ENCODE measurements at places on chromosomes 1 and 21.

- DNase-seq = no peak
Measured at GRCh38 chr1:202567738-202568137, 142.5 kb downstream of the SYT2 start.

DNA sequence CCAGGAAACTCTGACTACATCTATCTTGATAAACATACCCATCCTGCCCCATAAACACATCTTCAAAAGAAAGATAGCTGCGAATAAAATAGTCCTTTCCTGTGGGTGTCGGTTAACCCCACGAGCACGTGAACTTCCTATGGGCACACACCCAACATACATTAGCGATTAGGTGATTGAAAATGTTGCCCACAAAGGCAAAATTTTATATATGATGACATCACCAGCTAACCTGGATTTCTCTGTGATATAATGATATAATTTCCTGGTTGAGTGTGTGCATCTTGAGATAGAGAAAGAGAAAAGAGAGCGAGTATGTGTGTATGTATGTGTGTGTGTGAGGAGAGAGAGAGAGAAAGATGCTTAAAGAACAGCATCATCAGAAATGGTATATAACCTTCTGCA is 296.1 kb downstream of the PTPRC start:
- DNase-seq = no peak

- DNase-seq = no peak
Measured at GRCh38 chr1:228853637-228854036, 118.4 kb downstream of the RHOU start.

- no peak for DNase-seq
Measured at GRCh38 chr1:24600551-24600950, 42.6 kb upstream of the SRRM1 start.

- peak; percentile 90 for DNase-seq
Measured at GRCh38 chr1:58773406-58773840, 10.4 kb downstream of the JUN start.

DNA sequence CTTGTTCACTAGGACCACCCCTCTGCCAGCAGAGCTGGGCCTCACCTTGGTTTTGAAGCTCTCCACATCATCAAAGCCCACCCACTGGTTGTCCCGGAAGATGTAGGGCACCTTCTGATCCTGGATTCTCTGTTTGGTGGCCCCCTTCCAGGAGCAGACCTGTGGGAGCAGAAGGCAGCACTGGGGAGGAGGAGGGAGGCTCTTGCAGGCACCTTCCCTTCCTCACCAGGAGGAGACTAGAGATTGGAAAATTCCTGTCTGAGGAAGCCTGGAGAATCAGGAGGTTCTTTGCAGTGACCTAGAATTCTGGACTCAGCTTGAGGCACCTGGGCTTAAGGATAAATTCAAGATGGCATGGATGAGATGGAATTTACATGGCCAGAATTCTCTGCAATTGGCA is 10.3 kb downstream of the CHIT1 start:
- DNase-seq = no peak

DNA sequence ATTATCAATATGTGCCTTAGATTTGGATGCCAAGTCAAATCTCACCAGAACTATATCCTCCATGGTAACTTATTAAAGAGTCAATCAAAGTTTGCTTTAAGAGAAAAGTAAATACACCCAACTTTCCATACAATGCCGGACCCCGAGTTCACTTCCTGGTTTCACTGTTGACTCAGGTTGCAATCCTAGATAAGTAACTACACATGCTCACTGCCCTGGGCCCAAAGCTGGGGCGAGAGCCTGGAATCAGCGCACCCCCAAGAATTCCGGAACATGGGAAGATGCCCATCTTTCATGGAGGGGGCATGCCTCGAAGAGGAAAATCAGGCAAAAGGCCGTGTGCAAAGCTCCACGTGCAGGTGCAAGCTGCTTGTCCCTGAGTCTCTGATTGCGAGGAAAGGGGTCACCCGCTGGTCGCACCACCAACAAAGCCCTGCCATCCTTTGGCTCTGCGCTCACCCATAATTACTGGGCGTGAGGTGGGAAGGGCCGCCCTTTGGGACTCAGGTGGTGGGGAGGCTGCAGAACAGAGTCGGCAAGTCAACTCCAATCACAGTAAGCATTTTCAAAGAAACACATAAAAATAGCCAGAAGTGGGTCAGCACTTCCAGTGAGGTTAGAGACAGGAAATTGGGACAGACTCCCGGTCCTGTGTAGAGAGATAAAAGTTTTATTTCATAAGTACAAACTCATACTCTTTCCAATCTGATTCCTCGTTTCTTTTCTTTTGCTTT is 167.7 kb downstream of the TOMM20 start:
- no peak for DNase-seq

DNA sequence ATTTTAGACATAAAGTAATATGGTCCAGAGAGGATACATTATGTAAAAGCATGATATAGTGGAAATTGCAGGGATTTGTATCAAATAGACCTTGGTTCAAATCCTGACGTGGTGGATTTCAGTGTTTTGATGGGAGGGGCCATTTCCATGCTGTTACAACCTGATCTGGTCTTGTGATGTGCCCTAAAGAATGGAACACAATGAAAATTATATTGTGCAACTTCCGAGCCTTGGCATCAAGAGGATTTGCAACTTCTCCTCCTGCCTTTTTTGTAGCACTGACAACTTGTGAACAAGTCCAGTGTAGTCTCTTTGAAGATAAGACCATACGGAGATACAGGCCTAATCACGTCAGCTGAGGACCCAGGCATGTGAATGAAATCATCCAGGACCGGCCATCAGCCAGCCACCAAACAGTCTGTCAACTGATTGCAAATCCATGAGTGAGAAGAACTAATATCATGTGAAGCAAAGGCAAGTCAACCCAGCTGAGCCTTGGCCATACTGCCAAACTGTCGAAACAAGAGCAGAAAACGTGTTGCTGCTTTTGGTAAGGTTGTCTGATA is 412.1 kb downstream of the DPYD start:
- no peak for DNase-seq

- no peak for DNase-seq
Measured at GRCh38 chr1:164781972-164782371, 223.0 kb downstream of the PBX1 start.
